ENCODE measurements at places on chromosomes 16 and 17. TPM values are rescaled to one million over a fixed set of nuclear protein-coding genes. Genes with fewer than 3 reads are reported as not detected.

DNA sequence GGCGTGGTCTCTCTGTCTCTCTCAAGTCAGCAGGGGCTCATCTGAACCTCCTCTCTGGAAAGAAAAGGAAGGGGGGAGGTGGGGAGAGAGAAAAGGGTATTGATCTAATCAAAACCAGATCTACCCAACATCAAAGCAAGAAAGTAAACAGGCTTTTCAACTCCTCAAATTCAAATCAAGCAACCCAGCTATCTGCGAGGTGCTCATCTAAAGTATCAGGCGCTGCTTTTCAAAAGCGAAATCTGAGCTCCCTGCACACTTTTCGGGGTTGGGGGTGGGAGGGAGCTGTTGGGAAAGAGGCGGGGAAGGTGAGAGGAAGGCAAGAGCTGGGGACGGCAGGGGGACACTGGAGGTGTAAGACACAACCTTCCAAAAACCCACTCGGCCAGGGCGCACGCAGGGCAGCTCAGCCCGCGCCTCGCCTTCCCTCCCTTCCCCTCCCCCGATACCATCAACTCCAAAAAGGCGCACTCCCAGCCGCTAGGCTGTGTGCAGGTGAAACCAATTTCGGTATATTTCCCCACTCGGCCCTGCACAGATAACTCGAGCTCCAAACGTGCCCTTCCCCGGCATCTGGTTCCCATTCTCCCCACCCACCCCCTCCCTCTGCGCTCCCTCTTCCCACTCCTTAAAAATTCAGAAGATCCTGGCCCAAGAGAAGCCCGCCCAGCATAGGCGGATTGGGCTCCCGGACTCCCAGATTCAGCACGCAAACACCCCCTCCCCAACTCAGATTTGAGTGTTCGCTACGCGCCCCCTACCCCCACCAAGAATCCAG, 2.6 kb downstream of the AXIN2 start:
- no peak for DNase-seq

DNA sequence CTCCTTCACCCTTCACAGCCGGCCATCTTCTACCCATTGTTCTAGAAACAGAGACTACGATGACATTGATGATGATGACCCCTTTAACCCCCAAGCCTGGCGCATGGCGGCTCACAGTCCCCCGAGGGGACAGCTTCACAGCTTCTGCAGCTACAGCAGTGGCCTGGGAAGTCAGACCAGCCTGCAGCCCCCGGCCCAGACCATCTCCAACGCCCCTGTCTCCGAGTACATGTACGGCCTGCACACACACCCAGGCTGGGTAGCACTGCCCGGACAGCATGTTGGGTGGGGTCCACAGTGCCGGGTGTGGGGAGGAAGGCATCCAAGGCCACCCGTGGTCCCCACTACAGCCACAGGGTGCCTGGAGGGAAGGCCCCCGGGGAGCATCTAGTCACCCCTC, 21.0 kb upstream of the DNAI2 start:
- DNase-seq, result no peak

GRCh38 chr17:73645050-73645871, 1.0 kb upstream of the SDK2 start:
- DNase-seq, result no peak

DNA sequence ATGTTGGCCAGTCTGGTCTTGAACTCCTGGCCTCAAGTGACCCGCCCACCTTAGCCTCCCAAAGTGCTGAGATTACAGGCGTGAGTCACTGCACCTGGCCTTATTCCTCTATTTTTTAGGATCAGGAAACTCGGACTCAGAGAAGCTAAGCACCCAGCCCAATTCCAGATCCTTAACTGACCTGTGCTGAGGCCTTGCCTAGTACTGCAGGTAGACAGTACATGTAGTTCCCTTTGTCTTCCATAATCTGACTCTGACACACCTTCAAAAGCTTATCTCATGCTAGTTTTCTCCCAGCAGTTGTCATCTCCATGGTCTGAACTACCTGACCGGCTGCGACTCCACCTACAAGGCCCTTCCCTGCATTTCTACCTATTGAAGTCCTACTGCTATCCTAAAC, 65.7 kb upstream of the AXIN2 start:
- no peak for DNase-seq

DNA sequence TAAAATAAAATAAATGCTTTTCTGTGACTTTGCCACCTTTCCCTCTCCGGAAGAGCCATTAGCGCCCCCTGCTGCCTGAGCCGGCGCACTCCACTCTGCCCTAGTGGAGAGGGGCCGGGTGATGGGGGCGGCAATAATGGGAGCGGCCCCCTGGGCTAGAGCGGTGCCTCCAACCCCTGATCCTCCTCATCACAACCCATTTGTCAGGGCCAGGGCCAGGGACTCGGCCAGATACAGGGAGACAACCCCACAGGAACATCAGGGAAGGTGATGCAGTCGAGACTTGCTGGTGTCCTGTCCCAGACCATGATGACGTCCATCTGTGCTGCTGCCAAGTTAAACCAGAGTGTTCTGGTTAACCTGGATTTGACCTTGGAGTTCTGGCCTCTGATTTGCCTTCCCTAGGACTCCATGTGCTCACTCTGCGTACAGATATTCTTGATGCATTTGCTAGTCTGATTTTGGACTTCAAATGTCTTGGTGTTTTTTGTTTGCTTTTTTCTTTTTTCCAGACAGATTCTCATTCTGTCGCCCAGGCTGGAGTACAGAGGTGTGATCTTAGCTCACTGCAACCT, 46.1 kb upstream of the BPTF start:
- no peak for DNase-seq

GRCh38 chr17:76345377-76345974, 8.2 kb downstream of the PRPSAP1 start:
- DNase-seq, result no peak

DNA sequence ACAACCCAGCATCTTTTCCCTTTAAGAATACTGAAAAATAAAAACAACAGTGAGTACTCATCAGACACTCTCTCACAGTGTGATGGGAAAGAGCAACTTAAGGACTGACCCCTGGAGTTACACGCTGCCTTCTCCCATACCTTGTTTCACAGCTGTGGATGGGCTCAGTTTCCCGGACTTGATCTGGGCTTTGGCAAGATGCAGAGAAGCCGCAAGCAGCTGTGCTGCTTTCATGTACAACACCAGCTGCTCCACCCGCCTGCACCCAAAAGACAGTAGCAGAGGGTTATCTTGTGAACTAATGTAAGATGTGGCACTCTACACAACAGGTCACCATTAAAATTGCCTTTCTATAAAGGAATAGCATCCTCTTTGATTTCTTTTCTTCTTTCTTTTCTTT, 32.7 kb upstream of the ALDH3A1 start:
- no peak for DNase-seq

GRCh38 chr17:49848019-49848473, at the start of gene TAC4:
TSS of gene TAC4 (minus strand) at chr17:49848069. CDS start at chr17:49848017, 52 bp downstream.
- DNase-seq, result no peak

DNA sequence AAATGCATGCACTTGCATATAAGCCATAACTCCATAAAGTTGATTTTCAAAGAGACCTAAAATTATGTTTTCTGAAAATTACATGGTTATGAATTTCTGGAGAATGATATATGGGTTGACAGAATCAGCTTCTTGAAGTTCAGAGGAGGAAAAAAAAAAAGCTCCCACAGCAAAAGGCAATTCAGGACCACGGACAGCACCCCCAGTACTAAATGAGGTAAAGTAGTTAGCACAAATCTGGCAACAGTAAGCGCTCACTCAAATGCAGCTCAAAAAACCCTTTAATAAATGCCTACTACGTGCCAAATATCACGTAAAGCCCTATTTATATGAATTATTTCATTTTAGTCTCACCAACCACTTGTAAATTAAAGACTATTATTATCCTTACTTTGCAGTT, 135.2 kb downstream of the SHISA9 start:
- peak; percentile 66 for DNase-seq

TNP2 gene
- not detected for polyA plus RNA-seq

All from left renal pelvis (tissue), 4 donors.